ENCODE measurements at places on chromosomes 13 and 19.

- no peak for DNase-seq
Observed at GRCh38 chr13:50812242-50812641, 31.2 kb downstream of the DLEU7 start.

DNA sequence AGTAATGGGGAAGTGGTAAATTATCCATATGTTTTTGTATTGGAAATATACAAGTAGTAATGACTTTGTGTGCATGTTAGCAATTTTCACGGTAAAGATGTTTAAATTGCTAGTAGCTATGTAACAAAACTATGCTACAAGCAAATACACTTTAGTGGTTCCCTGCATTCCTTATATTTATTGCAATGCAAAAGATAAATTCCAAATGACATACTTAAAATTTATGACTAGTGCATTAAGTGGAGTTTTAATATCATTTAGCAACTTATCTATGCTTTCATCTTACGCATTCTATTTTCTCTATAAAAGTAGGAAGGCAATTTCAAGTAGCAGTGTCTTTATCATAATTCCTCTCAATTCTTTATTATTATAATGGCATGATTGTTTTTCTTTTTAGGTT is 482.8 kb downstream of the SLITRK5 start:
- no peak for DNase-seq

- DNase-seq, result no peak
Observed at GRCh38 chr19:42275103-42275502, 6.1 kb downstream of the CIC start.

- DNase-seq, result no peak
Observed at GRCh38 chr19:54523403-54523802, 20.8 kb downstream of the LAIR2 start.

DNA sequence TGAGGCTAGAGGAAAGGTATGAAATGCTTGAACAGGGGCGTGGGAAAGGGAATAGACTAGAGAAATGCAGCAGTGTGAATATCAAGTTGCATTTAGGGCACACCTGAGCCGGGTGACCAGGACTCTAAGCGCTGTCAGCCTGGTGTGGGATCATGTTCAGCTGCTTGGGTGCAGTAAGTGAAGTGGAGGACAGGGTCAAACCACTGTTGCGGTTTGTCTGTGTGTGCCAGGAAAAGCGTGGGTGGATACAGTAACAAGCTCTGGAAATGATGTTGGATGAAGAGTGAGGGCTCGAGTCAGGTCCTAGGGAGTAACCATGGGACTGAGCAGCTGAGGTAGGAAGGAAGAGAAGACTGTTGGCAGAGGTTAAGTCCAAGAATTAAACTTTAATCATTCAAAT is 15.8 kb downstream of the DGKH start:
- DNase-seq, result no peak

- DNase-seq, result no peak
Observed at GRCh38 chr13:107842562-107843180, 372.7 kb downstream of the LIG4 start.

GRCh38 chr13:113149711-113150549 is 8.5 kb upstream of the PROZ start:
- no peak for DNase-seq

DNA sequence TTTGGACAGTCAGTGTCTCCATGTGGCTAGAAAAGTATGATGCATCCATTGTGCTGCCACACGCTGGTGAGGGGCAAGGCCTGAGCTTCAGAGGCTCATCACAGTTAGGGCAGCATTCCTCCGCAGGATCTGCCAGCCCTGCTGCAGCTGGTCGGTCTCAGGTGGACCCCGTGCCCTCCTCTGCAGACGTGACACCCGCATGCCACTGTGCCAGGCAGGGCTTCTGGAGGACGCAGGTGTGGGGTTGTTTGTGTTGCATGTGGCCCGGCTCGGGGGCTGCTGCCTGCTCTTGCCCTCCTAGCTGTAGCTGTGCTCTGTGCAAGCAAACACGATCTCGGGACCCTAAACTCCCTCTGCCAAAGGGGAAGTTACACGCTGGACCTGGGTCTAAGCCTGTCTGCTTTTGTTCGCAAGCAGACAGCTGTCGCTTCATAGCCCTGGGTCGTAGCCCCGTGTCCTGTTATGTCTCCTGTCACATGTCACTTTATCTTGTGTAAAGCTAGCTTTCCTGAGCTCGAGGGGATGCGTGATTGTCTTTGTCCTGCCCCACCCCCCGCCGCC is 45.3 kb downstream of the SLC7A9 start:
- DNase-seq, result no peak

GRCh38 chr13:48118030-48118429 is 23.1 kb upstream of the MED4 start:
- no peak for DNase-seq

DNA sequence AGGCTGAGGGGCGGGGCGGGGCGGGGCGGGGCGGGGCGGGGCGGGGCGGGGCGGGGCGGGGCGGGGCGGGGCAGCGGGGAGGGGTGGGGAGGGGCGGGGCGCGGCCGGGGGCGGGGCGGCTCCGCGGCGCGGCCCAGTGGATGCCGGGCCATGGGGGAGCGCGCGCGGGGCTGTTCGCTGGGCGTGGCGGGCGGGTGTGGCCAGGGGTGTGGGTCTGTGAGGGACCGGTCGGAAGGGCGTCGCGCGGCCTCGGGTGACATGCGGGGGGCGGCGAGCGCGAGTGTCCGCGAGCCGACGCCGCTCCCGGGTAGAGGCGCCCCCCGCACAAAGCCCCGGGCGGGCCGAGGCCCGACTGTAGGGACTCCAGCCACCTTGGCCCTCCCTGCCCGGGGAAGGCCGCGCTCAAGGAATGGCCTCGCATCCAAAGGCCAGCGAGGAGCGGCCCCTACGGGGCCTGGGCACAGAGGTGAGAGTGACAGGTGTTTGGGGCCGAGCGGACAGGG is at the start of gene ZFP28:
ZFP28 (plus strand) TSS at position 188 of the 503 bp plus-strand sequence; CDS start at position 259, 71 bp downstream.
- DNase-seq, result peak; percentile 66

DNA sequence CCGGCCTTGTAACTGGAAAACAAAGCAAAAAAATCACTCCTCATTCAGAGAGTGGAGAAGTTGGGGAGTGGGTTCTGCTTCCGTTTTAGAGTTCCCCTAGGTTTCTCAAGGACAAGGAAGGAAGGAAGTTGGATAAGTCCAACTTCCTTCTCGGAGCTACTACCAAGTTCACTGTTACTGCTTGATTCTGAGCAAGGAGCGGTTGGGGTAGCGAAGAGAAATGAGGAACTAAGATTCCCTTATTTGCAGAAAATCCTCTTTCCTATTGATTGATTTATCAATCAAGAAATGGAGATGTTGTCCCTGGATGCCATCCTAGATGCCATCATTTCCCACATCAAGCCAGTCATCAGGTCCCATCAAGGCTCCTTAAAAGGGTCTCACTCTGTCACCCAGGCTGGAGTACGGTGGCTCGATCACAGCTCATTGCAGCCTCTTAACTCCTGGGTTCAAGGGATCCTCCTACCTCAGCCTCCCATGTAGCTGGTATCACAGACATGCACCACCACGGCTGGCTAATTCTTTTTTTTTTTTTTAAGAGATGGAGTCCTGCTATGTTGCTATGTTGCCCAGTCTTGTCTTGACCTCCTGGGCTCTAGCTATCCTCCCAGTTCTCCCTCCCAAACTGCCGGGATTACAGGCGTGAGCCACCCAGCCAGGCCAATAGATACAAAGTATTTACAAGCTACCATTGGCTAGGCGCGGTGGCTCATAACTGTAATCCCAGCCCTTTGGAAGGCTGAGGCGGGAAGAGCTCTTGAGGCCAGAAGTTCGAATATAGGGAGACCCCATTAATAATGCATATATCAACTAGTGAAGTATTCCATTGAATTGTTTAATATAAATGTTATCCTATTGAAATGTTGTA is 809 bp upstream of the B9D2 start:
- DNase-seq, result no peak

- DNase-seq, result no peak
Observed at GRCh38 chr13:110453797-110454196, 107.7 kb downstream of the RAB20 start.

- DNase-seq, result no peak
Observed at GRCh38 chr13:51980908-51981307, 30.3 kb downstream of the ATP7B start.

DNA sequence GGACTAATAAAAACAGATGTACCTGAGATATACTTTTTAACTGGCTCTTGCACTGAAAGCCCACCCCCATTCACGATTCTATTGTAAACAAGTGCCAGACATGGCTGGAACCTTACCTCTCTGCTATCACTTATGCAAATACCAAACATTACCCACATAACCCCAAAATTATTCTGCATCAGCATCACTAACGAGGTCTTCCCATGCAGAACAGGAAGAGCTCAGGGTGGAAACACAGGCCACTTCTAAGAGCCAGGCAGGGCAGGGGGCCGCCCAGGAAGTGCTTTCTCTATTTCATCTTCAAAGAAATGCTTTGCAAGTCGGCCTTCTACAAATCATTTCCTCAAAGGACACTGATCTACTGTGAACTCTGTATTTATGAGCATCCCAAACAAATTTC is 7.3 kb downstream of the IRS2 start:
- DNase-seq, result no peak

DNA sequence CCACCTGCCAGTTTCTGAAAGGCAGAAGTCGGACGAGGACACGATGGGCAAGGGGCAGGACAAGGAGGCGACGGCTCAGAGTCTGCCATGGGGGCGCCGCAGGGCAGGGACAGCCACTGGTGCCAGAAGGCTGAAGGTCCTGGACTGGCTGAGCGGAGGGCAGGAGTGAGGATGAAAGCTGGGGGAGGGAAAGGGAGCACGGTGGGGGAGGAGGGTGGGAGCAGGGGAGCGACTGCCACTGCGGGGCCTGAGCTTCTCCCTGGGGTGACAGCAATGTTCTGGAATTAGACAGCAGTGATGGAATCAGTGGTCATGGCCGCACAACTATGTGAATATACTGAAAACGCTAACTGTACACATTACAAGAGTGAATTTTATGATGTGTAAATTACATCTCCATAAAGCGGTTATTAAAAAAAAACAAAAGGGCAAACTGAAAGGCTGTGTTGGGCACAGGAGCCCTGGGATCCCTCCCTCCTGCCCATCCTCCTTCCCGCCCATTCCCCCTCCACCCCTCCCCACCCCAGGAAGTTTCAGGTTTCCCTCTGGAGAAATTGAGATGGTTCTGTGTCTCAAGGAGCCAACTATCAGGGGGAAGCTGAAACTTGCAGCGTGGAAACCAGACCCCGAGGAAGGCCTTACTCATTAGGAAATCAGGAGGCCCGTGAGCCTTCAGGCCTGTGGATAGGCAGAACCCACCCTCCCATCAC is 15.9 kb downstream of the MLLT1 start:
- no peak for DNase-seq

DNA sequence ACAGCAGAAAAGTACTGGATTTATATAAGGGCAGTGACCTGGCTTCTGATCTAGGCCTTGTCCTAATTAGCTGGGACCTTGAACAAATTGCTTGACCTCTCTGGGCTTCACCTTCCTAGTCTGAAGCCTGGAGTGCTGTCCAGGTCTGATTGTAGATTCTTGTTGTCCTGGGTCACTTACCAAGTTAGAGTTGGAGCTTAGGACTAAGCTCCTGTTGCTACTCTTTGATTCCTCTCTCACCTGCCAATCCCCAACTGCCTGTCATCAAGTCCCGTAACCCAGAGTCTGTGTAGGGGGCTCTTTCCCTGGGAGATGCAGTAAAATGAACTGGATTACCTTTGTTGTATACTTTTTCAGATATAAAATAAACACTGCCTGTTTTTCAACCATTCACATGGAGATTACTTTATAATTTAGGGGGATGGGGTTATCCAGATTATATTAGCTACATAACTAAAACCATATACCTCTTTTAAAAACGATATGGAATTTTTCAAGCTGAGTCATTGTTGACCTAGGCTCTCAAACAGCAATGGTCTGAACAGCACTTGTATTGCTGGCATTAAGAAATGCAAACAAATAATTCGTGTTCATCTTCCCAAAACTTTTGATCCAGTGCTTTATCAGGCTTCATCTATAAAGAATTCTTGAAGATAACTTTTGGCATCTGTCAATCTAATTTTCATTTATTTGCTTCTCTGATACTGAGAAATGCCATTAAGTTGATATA is 5.8 kb downstream of the ARHGAP35 start:
- DNase-seq, result no peak

GRCh38 chr13:114140131-114140905 is 7.9 kb upstream of the RASA3 start:
- DNase-seq, result peak; percentile 47

- DNase-seq, result no peak
Observed at GRCh38 chr13:82070416-82070815, 1729.5 kb upstream of the SPRY2 start.

DNA sequence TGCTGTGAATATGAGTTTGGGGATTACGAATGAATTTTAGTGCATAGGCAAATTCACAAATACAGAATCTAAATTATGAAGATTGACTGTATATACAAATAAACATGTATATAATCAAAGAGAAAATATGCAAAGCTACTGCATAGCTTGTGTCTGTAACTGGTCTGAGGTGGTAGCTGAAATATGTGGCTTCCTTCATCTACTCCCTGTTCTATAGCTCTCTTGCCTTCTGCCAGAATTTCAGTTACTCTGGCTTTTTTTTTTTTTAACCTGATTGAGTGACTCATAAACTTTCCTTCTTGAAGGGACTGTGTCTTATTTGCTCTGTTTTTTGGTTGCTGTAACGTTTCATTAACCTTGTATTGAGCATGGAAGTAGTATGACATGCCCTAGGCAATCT is 26.6 kb downstream of the DNAJC3 start:
- no peak for DNase-seq

GRCh38 chr19:18920400-18920799 is 885 bp downstream of the DDX49 start:
- DNase-seq, result no peak

DNA sequence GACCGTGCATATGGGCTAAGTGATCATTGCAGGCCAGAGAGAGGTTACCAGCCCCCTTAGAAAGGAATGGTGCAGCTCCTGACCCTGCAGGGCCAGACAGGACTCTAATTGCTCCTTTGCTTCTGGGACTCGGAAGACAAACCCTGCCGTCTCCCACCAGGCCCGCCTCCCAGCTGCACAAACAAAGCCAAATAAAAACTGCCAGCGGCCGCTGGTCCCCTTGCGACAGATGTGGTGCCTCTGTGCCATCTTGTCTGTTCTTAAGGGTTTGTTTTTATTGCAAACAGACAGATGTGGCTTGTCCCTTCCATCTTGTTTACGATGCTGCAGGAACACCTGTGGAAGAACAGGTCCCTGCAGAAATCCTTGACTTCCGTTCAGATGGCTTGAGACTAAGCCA is 434.4 kb upstream of the TSHZ3 start:
- DNase-seq, result no peak

- no peak for DNase-seq
Observed at GRCh38 chr13:78084401-78084800, 165.8 kb upstream of the EDNRB start.

DNA sequence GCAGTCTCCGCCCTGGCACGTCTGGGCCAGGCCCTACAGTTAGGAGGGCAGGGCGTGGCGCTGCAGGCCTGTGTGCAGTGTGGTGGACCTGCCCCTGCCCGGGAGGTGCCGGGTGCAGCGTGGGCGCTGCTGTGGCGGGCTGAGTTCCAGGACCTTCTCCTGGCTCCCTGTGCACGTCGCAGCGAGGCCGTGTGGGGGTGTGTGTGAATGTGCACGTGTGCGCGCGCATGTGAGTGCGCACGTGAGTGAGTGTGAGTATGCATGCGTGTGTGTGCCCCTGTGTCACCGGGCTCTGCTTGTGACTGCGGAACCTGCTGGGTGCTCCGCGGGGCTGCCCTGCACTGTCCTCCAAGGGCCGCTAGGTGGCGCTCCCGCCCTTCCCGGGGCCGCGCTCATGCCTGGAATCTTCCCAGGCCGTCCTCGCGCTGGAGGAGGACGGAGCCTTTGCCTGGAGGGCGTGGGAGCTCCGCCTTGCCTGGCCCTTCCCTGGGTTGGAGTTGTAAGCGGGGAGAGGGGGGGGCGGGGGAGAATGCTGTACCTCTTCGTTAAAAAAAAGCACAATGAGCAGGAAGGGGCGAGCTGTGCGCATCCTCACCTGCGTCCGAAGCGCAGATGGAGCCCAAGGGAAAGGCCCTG is 79.3 kb downstream of the KDM4B start:
- no peak for DNase-seq

All from RWPE2 (cell line).